ENCODE measurements at places on chromosomes 3 and 15.

DNA sequence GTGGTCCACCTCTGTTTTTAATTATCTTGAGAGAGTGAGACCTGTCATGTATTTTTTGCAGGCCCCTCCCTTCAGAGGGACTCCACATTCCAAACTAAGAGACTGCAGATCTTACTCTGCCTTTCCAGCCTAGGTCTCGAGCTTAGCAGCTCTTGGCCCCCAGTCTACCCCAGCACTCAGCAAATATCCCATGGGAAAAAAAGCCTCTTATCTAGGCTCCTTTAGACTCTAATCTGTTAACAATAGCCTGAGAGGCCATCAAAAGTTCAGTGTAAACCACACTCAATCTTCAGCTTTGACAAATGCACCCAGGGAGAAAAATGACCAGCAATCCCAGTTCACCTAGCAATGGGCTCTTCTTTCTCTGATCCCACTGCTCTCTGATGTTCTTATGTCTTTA is 8.6 kb upstream of the BLM start:
- no peak for DNase-seq

DNA sequence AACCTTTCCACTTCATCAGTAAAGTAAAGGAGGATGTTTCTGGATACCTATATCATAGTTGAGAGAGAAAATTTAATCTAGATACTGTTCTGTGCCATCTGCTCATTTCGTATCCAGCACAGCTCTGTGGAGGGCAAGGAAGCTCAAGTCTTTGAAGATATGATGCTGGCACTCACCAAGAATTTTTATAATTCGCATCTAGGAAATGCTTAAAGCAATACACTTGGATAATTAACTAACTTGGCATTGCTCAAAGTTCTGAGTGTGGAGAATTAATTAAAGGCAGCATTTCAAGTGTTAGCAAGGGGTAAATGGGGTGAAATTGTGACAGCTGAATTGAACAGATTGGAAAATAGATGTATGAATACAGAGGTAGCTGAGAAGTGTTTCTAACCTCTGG is 213.2 kb downstream of the KCNMB2 start:
- no peak for DNase-seq

DNA sequence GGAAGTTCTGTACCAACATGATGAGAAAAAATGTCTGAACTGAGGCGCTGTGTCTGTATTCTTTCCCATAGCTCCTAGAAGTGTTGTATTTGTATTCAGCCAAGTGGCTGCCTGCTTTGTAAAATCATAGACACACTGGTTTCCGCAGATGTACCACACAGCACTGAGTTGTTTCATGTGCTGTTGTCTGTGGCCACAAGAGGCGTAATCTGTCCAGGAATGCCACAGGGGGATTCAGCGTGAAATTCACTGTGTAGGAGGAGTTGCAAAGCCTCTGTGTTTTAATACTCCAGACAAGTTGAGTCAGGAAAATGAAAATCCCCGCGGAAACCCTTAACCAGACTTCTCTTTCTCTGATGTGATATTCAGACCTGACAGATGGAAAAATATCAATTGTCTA is 462.2 kb downstream of the NSUN3 start:
- no peak for DNase-seq

DNA sequence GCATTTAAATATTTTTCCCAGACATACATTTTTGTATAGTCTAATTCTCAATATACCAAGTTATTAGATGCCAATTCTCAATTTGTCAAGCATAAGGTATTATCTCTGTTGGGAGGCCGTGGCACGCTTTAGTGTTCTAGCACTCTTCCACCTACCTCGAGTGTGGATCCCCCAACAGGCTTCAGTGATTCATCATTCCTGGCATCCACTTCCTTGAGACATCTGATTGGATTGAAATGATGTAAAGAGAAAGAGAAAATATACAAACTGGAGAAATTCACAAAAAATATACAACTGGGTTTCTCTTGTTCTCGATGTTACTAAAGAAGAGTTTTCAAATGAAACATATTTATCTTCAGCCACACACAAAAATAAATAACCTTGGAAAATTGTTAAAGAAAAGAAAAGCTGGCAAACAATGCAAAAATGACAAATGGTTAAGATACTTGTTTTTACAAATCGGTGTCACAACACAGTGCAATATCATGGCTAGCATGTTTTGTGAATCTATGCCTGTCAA is 218.0 kb upstream of the CDIN1 start:
- no peak for DNase-seq

DNA sequence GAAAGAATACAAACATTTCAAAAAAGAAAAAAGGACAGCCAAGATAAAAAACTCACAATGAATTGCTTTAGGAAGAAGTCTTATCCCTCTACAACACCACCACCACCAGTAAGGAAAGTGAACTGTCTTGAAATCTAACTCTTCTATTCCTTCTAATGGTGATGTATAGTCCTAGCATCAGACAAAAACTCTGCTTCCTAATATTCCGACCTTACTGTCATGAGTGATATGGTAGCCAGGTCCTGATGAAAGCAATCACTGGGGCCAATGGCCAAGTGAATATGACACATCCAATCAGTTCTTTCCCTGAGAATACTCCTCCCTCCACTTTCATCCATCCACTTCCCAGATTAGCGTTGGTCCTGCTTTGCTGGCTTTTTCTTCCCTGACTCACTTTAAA is 14.8 kb downstream of the GK5 start:
- DNase-seq, result no peak

GRCh38 chr3:61776390-61776789 is 215.0 kb downstream of the PTPRG start:
- DNase-seq, result no peak
